ENCODE measurements at places on chromosomes 16 and 17.

DNA sequence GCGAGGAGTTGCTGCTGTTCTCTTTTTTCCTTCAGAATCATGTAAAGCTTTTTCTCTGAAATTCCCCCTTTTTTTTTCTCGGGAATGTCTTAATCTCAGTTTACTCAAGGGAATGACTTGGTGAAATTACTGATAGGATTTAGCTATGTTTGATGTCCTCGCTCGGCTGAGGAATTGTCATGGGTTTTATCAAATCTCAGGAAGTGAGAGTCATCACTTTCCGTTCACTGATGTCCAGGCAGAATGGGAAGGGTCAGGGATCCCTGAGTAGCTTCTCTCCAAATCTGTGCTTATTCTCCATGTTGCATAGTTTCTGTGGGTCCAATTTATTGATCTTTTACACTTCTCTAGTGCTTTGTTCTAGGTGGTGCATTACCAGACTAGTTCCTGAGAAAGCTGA, 6.3 kb downstream of the IGSF6 start:
- no peak for DNase-seq

DNA sequence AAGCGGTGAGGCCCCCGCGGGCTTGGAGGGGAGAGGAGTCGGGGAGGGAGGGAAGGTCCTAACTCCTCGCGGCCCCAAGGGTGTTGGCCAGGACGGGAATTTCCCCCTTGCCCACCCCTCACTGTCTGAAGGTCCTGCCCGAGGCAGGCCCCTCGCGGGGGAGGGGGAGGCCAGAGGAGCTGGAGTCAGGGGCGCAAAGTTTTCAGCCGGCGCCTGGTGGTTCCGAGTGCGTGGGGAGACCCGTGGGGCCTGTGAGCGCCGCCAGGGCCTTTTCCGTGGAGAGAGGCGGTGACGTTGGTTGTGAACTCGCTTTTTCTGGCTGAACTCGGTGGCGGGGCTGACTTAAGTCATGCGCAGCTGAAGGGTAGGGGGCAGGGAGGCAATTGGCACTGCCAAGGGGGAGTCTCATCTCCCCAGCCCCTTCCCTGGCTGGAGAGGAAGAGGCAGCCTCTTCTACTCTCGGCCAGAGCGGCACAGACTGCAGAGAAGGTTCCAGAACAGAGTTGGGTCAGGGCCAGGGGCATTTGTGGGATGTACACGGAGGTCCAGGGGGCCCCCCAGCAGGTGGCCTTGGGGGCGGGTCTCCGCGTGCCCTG, 1.5 kb downstream of the CACNA1H start:
- no peak for DNase-seq

GRCh38 chr17:74536890-74537289, 5.6 kb upstream of the CD300LB start:
- DNase-seq = no peak

DNA sequence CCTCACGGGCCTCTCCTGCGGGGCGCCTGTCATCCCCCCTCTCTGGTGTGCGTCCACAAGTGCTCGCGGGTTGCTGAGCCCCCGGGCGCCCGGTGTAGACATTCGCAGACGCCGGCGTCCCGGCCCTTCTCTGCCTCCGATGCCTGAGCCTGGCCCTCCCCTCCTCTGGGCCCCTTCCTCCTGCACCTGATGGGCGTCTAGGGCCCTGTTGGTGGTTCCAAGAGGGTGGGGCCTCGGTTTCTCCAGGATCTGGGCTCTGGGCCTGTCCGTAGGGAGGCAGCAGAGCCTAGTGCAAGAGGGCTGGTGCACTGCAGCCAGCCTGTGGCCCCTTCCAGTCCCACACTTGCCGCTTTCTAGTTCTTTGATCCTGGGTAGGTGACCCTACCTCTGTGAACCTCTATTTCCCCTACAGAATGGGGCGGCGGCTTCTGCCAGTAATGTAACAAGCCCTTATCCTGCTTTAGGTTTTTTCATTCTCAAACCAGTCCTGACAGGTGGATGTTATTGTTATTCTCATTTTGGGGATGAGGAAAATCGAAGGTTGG, 623 bp downstream of the E4F1 start:
- DNase-seq = no peak

- no peak for DNase-seq
Observed at GRCh38 chr17:41885733-41886132, 20.5 kb upstream of the KLHL11 start.

GRCh38 chr17:35740997-35741931, 9.8 kb downstream of the RASL10B start:
- no peak for DNase-seq

DNA sequence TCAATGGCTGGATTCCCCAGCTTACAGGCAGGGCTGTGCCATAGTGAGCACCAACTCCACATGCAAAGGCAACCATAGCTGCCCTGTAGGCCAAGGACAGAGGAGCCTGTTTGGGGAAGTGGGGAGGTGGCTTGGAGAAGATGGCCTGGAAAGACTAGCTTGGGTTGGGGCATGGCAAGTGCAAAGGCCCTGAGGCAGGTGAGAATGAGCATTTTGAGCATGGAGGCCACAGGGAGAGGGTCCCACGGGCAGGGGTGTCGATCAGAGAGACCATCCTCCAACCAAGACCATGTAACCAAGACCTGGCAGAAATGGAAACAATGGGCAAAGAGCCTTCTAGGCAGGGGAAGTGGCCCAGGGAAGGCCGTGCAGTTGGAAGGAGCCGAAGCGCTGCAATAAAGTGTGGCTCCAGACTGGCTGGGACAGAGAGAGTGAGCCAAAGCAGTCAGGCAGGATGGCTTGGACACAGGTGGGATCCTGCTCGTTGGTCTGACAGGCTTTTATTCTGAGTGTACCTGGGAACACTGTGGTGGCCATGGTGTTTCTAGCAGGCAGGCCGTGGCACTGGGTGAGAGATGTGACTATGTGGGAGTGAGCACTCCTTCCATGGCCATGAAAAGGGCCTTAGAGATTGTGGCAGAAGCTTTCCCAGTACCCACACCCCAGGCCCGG, 24.8 kb upstream of the MPRIP start:
- no peak for DNase-seq

- DNase-seq = no peak
Observed at GRCh38 chr16:991345-991744, 9.8 kb downstream of the SOX8 start.

GRCh38 chr17:21194226-21194625, 19.7 kb downstream of the TMEM11 start:
- peak; percentile 36 for DNase-seq

DNA sequence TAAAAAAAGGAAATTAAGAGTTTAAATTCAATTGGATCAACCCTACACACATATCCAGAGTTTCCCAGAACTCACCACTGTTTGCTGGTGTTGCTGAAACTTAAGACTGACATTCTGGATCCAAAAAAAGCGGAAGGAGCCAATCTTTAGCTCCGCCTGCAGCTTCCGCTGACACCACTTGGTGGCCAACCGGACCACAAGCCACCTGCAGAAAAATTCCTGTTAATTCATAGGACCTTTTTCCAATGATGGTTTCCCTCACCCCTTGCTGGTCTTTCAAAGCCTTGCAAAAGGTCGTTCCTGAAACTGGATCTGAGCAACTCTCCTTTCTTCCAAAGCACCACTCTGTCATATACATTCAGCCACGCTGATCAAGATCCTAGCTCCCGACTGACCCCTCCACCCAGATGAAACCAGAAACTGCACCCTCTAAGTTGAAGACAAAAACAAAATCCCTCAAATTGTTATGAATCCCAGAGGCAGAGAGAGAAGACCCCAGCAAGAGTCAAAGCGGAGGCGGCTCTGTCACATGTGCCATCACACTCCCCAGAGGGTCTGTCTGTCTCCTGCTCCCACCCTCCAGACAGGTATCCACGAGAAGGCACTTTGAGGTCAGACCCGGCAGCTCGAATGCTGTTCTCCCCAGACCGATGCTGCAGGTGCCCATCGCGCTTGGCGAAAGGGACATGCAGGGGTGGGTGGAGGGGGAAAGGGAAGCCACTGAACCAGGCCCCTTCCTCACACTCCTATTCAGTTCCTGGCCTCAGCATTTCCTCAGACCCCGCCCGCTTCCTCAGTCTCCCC, 773 bp downstream of the BLTP2 start:
- DNase-seq = peak; percentile 24

DNA sequence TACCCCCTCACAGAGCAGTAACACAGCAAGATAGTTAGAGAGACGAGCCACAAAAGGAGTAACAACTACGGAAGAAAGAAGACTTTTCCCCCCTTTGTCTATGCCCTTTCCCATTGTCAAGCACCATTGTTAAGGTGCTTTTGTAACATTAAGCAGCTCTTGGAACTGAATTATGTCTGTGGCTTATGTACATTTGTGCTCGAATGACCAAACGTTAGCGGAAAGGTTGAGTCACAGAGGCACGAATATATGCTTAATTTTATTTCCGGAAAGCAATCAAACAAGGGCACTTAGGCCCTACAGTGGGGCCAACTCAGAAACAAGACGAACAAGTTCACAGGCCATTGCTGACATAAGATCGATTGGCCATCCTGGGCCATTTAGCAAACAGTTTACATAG, 109.5 kb downstream of the ANKFN1 start:
- DNase-seq = no peak

GRCh38 chr17:74671031-74671771, 41.5 kb downstream of the CD300LF start:
- peak; percentile 79 for DNase-seq

DNA sequence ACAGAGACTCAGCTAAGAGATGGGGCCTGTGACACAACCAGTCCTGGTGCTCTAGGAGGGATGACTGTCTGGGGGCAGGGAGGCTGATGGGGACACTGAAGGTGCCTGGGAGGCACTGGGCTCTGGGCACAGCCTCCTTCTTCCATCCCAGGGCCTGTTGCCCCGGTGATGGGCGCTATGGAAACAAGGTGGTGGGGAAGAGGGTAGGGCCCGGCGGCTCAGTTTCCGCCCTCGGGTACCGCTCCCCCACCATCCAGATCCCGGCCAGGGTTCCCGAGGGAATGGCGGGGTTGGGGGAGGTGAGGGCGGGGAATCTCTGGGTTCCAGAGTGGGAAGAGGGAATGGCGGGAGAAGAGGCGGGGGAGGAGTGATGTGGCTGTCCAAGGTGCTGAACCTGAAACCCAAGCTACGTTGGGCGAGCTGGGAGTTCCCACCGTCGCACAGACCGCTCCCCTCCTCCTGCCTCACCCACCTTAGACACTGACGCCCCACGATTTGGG, 981 bp downstream of the KCNH4 start:
- DNase-seq = peak; percentile 42

GRCh38 chr17:79369001-79369400, 241.8 kb downstream of the RBFOX3 start:
- no peak for DNase-seq

DNA sequence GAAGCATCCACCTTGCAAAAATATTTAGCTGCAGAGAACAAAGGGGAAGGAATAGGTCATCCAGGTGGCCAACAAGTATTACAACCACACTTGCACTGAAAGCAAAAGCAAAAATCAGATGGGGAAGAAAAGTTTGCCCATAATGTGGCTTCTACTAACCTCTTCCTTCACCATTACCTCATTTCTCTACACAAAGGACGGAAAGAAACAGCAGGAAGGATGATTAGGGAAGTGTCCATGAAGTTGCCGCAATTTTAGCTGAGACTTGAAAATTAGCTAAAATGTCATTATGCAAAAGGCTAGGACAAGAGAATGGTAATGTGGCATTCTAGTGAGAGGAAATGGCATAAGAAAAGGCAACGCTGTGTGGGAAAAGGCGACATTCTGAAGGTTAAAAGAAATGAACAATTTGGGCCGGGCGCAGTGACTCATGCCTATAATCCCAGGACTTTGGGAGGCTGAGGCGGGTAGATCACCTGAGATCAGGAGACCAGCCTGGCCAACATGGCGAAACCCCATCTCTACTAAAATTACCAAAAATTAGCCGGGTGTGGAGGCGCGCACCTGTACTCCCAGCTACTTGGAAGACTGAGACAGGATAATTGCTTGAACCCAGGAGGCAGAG, 13.7 kb downstream of the KANSL1 start:
- DNase-seq = no peak

DNA sequence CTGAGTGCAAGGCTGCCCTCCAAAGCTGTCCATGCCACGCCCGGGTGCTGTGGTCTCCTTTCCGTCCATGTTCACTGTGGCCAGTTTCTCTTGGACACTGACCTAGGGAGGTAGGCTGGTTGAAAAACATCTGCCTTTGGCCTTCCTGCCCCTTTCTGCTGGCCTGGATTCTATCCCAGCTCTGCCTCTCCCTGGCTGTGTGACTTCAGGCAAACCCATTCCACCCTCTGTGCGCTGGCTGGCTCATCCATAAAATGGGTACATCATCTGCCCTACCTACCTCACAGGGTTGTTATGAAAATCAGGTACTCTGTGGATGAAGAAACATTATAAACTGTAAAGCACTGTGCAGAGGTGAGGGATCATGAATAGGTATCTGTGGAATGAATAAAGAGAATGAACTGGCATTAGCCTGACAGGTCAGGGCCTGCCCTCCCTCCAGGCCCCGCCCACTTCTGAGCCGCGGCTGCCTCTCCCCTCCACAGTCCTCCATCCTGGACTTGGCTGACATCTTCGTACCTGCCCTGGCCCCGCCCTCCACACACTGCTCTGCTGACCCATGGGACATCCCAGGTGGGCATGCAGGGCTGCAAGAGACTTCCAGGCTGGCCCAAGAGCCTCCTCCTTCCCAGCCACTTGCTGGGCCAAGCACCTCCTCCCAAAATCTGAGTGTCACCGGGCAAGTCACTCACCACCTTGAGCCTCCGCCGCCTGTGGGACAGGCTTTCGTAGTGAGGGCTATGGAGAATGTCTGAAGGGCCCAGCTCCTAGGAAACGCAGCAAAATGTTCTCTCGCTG, 7.0 kb upstream of the SPATA20 start:
- no peak for DNase-seq

DNA sequence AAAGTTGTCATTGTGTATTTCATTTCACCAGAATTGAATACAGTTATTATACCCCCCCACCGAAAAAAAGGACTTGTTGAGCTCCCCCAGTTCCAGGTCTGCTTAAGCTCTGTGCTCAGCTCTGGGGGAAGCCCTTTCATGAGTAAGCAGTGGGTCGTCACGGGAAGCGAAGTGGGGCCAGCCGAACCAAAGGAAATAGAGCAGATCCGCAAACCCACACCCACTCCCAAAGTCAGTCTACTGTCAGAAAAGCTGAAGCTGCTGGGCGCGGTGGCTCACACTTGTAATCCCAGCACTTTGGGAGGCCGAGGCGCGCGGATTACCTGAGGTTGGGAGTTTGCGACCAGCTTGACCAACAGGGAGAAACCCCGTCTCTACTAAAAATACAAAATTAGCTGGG, 50.1 kb downstream of the PECAM1 start:
- DNase-seq = no peak

GRCh38 chr16:3149630-3150345, 15.0 kb downstream of the ZNF213 start:
- DNase-seq = peak; percentile 50

Measured in muscle of arm (tissue), 14 donors.